ENCODE measurements at places on chromosomes 2 and 18.

DNA sequence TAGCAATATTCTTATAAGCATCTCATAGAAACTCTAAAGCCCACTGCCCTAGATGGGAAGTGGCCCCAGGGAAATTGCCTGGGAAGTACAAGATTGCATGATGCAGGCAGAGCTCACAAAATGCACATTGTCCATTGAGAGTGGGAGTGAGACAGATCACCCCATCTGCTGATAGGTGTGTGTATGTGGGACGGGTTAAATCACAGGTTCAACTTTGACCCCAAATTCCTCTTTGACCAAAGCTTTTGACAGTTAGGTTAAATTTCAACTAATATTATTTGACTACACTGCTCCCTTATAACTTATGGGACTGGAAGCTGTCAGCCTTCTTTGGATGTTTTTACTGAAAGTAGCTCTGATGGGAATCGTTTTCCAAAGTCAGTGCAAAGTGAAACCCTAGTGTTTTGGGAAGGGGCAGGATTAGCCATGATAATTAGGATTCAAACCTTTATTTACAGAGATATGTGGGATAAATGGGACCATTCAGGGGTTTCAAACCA lies 11.4 kb upstream of the FABP1 start:
- DNase-seq: no peak

GRCh38 chr2:177520324-177520723 lies 127.8 kb downstream of the AGPS start:
- DNase-seq: no peak

DNA sequence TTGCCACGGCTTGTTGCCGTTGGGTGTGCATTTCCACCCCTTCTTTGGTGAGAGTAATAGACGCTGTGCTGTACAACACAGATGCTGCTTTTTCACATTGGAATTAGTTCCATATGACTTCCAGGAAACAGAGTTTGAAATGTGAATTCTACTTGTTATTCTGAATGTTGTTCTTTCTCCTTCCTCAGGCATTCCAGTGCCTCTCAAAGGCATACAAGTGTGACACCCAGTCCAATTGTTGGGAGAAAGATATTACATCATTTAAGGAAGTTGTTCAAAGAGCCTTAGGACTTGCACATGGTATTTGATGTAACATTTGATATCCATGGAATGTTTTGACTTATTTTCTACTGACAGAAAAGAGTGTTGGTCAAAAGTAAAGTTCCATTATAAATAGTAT lies 134.4 kb upstream of the LTBP1 start:
- no peak for DNase-seq

DNA sequence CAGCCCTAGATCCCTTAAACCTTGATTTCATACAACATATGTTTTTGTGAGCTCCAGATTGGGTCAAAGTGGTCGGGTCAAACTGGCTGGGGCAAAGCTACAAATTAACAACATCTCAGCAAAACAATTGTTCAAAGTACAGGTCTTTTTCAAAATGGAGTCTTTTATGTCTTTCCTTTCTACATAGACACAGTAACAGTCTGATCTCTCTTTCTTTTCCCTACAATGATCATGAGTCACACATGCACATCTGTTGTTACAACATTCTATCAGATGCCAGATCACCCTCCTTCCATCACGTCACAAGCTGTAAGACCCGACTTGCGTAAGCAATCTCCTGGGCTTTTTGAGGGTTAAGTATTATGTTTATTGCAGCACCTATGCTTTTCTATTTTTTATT lies 55.1 kb downstream of the RHOB start:
- DNase-seq: no peak

DNA sequence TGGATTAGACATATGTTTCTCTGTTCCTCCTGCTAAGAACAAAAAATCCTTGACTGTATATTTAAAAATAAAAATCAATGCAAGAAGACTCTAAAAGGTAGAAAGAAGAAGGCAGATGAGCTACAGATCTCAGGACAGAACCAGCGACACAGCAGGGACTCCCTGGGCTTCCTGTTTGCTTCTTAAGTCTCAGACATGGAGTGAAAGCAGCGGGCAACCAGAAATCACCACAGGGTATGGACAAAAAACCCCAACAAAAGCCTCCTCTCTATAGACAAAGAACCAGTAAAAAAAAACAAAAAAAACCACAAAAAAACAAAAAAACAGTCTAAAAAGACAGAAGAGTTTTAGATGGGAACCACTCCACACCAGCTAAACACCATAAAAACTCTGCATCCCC lies 971.0 kb upstream of the GYPC start:
- DNase-seq: no peak

DNA sequence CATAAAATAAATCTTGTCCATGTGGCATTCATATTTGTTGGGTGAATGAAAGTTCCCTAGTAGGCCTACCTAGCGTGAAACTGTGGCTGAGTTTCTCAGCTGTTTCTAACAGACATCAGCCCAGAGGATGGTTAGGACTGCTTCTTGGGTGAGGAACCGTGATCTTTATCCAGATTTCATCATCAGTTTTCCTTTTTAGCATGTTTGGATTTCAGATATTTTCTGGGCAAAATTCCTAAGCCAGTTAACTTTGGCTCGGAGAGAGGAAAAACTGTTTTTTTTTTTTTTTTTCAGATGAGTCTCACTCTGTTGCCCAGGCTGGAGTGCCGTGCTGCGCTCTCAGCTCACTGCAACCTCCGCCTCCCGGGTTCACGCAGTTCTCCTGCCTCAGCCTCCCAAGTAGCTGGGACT lies 53.5 kb downstream of the DGKD start:
- no peak for DNase-seq

- DNase-seq: no peak
Measured at GRCh38 chr2:18119883-18120282, 241.4 kb downstream of the KCNS3 start.

DNA sequence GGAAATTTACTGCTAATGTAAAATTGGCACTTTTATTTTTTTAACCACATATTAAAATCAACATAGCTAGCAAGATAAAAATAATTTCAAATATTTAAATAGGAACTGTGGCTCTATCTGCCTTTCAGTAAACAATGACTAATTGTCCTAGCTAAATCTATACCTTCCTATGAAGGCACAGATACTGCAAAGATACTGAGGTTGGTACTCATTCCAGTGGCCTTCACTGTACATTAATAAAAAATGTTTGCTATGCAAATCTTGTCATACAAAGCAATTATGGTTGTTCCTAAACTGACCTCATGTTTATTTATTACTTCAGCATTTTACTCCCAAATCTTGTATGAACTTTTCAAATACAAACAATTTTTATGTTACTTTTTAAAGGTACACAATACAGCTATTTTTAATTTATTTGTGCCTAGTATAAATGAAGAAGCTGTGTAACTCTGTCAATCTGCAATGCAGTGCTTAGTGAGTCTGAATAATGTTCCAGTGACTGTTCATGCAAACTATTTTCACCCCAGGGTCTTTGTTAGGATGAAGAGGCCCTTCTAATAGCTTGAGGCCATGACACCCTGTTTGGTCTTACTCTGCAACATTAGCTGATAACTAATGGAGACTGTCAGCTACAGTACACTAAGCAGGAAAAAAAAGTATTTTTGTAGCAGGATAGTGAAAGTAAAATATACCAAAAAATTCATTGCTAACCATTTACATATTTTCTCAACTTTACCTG lies 9.3 kb upstream of the ERBB4 start:
- DNase-seq: no peak

GRCh38 chr2:191612496-191612895 lies 65.4 kb upstream of the NABP1 start:
- DNase-seq: no peak

DNA sequence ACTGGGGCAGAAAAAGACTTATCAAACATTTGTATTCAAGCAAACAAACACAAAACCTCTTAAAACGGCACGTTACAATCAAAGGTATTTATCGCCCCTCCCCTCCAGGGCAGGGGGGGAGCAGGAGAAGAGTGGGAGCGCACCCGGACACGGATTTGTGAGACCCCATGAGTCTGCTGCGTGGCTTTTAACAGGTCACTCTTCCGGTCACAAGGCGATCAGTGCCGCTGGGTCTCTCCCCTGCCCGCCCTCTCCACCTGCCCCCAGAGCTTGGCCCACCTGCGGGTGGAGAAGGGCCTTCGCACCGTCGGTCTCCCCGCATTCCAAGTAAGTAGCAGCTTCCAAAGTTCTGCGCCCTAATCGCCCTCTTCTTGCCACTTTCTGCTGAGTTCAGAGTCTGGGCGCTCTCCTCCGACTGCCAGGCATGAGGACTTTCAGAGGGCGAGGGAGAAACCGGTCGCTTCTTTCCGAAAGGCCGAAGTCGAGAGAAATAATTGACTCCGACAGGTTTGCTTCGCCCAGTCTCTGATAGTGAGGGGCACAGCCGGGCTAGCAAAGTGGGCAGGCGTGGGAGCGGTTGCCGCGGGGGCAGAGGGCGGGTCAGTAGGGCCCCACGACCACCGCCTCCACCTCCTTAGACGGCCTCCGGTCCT lies 800 bp downstream of the RPRM start:
- peak; percentile 34 for DNase-seq

- DNase-seq: no peak
Measured at GRCh38 chr18:7974200-7974874, 407.2 kb downstream of the PTPRM start.
